ENCODE measurements at places on chromosomes 11 and 22.
A peak's percentile ranks its signal among the peaks of the same experiment; 100 is the strongest.

GRCh38 chr11:66752148-66752547, 23.1 kb upstream of the SPTBN2 start:
- no peak for DNase-seq

DNA sequence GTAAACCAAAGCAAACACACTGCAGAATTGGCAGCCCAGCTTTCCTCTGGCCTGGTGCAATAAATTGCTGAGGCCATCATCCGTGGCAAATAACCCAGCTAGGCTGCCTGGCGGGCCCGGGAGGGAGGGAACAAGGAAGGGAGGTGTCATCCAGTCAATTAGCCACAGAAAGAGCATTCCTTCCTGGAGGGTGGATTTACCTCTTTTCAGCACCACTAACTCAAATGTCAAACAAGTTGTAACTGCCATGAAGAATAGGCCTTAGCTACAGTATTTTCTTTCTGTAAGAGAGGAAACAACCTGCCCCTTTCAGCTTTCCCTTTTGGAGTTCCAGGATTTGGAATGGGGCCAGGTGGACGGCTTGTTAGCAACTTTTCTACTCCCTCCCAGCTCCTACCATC, 163.8 kb upstream of the BDNF start:
- DNase-seq = no peak

DNA sequence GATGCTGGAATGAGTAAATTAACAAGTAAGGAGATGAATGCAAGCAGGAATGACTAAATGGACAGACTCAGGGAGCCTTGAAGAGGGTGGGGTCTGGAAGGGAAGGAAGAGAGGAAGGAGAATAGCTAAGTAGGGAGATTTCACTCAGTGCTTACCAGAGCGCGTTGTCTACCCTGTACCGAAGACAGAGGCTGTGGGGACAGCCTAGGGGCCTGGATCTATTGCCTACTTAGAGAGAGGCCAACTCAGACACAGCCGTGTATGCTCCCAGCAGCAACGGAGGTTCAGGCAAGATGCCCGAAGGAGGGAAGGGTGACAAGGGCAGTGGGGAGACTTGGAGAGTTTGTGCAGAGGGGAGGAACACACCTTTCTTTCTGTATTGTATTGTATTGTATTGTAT, at the start of gene FOLR2:
Gene FOLR2, plus strand, starts transcription at position 157 of the 400 bp plus-strand sequence. CDS start 1,791 bp downstream, outside the sequence.
- DNase-seq = peak; percentile 27

- no peak for DNase-seq
Observed at GRCh38 chr11:66874232-66874631, 17.4 kb downstream of the LRFN4 start.

- DNase-seq = no peak
Observed at GRCh38 chr11:128524172-128524571, 63.2 kb downstream of the ETS1 start.

DNA sequence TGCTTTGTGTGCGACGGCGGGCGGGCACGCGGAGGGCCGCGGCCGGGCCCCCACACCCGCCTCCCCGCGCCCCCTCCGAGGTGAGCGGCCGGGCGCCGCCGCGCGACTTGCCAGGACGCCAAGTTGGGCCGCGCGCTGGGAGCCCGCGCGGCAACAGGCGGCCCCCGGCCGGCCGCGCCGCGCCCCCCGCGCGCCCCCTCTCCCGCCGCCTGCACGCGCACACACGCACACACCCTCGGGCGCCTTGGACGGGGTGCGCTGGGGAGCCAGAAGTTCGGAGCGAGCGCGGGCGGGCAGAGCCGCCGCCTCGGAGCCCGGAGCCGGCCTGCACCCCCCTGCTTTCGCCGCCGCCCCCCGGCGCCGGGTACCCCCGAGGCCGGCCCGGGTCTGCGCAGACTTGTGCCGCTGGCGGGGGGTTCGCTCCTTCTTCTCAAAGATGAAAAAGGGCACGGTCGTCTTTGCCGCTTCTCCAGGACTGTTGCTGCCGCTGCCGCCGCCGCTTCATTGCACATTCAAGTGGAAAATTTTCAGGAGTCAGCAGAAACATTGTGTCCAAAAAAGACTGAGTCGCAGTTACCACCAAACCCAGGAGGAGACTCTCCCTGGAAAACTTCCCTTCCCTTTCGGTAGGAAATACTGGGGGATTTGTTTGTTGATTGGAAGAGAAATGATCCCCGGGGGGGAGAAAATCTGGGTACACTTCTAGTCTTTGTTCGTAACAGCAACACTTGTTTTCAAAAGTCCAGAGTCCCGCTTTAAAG, 895 bp downstream of the TEAD1 start:
- DNase-seq = no peak

DNA sequence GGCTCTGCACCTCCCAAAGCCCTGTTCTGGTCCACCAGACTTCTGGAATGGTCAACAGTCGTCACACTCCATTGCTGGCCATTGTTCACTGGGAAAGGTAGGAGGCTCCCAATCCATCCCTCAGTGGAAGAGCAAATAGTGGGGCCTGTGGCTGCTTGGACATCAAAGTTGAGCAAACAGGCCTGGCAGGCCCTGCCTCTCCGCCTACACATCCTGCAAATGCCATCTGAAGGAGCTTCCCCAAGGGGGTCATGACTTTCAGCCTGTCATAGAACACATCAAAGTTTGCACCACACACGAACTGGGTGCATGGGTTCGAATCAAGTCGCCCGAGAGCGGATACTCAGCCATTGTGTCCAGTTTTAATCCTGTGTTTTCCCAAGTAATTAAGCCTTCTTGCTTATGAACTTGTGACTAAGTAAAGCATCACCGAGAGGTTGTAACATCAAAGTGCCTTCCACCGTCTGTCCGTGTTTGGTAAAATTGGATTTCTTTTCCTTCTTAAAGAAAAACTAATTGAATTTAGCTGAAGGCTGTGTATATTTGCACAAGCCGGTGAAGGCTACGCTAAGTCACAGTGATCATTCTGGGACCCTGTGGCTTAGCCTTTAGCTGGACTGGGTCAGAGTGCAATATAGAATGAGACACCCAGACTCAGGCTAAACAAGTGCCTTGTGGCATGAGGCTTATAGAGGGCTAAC, 36.1 kb downstream of the CLPB start:
- no peak for DNase-seq

DNA sequence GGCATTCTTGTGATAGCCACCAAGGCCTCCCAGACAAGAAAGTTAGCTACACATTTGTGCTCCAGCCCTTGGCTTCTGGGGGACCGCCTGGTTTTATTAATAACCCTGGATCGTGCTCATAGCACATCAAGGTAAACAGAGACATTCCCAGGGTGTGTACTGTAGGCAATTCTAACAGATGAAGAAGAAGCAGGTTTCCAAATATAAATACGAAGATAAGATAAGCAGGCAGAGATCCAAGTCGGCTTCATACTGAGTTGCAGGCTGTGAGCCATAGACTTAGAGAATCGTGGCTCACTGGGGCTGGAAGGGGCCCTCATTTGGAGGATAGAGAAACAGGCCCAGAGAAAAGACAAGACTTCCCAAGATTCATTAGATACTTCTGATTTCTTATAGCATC, 131.4 kb downstream of the TENM4 start:
- DNase-seq = no peak

DNA sequence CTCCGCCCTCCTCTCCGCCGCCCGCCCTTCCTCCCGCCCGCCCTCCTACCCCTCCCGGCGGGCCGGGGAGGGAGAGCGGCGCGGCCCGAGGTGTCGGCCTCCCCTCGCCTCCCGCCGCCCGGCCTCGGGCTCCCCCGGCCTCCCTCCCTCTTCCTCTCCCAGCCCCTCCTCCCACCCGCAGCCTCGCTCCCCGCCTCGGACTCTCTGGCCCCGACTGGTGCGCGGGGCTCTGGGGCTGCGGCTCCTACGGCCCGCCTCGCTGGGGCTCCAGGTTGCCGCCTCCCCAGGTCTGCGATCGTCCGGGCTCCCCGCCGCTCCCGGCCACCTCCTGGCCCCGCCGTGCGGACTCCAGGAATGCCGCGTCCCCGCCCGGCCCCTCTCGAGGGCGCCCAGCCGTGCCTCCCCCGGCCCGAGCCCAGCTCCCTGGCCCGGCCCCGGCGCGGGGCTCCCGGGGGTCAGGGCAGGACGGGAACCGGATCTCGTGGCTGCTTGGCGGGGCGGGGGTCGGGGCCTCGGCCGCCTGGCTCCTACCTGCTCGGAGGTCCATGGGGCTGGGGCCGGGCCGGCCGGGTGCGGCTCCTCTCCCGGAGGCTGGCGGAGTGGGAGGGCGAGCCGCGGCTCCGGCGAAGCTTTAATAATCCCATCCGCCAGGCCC, at the start of gene CLCF1:
Gene CLCF1, minus strand, starts transcription at position 606 of the 655 bp plus-strand sequence. Its CDS starts 59 bp downstream, at position 547.
- no peak for DNase-seq

- DNase-seq = peak; percentile 93
Observed at GRCh38 chr11:61071208-61071681, 31.0 kb upstream of the CD5 start.

GRCh38 chr11:34866375-34866774, 49.8 kb downstream of the APIP start:
- no peak for DNase-seq

DNA sequence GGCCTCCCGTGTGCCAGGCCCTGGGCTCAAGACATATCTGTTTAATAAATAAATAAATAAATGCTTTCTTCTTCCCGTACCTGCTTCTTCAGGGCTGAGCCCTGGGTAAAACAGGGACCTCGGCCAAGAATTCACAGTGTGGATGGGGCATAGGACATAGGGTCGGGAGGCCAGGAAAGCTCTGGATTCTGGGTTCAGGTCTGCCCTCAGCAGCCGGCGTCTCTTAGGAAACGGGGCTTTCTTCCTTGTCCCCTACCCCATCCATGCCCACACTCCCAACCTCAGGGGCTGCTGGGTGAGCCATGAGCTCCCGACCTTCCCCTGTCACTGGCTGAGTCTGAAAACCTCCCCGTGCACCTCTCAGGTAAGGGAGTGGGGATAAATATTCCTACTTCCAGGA, 55.7 kb upstream of the ALX4 start:
- no peak for DNase-seq

- peak; percentile 81 for DNase-seq
Observed at GRCh38 chr22:40533712-40534378, 102.7 kb downstream of the MRTFA start.

DNA sequence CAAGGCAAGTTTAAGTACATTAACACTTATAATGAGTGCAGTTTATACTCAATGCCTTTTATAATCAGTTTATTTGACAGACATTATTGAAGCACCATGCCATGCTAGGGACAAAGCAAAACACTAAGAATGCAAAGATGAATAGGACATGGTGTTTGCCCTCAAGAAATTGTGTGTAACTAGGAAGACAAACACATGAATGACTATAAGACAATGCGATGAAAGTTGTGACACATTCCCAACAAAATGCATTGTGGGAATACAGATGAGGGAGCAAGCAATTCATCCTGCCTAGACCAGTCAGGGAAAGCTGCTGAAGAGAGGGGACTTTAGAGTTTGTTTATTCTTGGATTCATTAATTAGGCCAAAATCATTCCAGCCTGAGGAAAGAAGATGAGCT, 133.8 kb upstream of the TRPC6 start:
- no peak for DNase-seq

GRCh38 chr11:74466916-74467885, at the start of gene KCNE3:
Gene KCNE3, minus strand, starts transcription at chr11:74467549. Its CDS starts 9,986 bp downstream, at chr11:74457563.
- DNase-seq = no peak

DNA sequence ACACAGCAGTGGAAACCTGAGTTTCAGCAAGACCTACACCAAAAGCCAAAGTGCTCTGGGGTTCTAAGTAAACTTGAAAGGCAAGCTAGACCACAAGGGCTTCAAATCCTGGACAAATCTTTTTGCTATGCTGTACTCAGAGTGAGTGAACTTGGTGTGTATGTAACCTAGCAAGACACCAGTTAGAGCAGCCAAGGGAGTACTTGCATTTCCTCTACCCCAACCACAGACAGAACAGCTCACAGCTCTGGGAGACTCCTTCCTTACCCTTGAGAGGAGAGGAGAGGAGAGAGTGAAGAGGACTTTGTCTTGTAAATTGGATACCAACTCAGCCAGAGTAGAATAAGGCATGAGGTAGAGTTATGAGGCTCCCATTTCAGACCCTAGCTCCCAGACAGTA, 71.4 kb downstream of the CTSC start:
- DNase-seq = no peak

GRCh38 chr11:74493791-74494630, 487 bp upstream of the LIPT2 start:
- DNase-seq = no peak

GRCh38 chr11:29452146-29452545, 564.7 kb downstream of the KCNA4 start:
- DNase-seq = no peak

- DNase-seq = peak; percentile 94
Observed at GRCh38 chr22:41699264-41700107, at the start of gene MEI1. Gene MEI1, plus strand, starts transcription at chr22:41699503. Its CDS starts 36 bp downstream, at chr22:41699539.

- DNase-seq = no peak
Observed at GRCh38 chr11:57775491-57775890, 13.9 kb downstream of the CTNND1 start.

All from activated CD8-positive, alpha-beta memory T cell treated with anti-CD3 and anti-CD28 coated beads, Interleukin-2, amount 10 ng/mL, durations not matched to agents 7 days and 5 days (primary cell).